ENCODE measurements at places on chromosomes 4 and X.

DNA sequence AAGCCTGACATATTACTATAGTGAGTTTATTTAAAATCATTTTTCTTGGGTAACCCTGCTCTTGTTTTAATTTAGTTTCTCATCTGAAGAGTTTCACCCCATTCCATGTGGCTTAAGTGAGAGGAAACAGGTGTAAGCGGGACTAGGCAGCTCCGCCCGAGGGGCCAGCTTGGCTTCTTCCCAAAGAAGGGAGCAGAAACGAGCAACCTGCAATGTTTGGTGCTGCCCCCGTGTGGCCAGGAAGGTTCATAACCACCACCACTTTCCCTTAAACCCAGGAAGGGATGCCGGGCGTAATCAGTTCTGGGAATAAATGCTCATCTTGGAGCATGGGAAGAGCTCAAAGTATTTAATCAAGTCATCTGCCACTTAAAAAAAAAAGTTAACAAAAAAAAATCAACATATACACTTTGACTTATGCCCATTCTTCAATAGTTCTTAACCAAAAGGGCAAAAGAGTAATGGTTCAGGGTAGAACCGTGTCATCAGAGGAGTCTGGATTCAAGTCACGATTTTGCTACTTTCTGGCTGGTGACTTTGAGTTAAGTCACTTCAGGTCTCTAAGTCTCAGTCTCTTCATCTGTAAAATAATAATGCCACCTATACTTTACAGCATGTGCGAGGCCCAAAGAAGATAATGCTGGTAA, 147.9 kb downstream of the NSUN7 start:
- peak; percentile 82 for DNase-seq

GRCh38 chrX:130771230-130771629, 131.8 kb downstream of the ENOX2 start:
- DNase-seq: no peak

DNA sequence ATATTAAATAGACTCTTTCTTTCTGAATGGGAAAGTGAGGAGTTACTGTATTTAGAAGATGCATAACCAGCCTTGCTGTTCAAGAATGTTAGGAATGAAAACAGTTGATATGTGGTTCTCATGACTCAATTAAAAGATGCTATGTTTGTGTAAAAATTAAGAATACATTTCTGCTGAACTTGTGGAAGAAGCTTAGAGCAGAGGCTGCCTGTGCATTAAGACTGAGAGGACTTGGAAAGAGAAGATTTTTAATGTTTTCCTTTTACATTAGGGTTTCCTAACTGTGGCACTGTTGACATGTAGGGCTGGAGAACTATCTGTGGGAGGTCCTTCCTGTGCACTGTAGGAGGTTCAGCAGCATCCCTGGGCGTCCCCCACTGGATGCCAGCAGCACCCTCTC, 137.7 kb downstream of the GPR143 start:
- no peak for DNase-seq

- DNase-seq: no peak
Measured at GRCh38 chrX:41189156-41189555, 103.9 kb downstream of the USP9X start.

DNA sequence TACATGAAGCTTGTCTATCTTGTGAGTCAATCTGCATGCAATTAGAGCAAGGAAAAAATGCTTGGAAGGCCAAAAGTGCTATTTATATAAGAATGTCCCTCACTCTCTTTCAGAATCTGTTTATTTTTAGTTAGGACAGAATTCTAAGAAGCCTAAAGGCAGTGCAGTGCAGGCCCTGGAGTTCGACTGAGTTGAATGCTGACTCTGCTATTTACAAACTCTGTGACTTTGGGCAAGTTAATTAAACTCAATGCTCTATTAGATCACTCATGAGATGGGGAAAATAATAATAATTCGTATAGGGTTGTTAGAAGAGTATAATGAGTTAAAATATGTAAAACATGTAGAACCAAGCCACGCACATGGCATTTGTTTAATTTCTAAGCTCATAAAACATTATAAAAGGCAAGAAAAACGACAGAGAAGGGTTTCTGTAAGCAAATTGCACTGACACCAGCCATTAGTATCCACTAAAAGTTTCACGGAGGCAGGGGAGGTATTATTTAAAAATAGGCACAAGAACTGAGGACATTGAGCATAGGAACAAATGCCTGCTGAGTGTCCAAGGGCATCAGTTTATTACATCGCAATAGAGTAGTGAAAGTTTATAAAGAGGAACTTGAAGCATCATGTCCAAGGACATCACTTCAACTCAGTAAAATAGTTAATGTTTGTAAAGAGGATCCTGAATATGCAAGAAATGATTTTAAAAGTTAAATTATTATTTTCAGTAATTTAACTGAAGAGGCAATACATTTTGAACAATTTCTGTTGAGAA, 115.0 kb upstream of the INPP4B start:
- no peak for DNase-seq

DNA sequence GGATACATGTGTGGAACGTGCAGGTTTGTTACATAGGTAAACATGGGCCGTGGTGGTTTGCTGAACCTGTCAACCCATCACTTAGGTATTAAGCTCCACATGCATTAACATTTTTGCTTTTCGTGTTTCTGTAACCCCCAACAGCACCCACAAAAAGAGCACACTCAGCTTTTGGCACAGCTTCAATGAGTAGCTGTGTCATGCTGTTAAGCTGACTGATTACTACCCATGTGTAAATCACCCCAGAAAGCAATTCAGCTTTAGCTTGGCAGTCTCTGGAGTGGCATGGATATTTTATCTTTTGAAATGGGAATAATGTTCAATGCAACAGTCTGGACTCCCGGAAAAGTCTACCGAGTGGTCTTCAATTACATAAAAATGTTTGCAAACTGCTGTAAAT, 734.3 kb downstream of the STIM2 start:
- DNase-seq: no peak

DNA sequence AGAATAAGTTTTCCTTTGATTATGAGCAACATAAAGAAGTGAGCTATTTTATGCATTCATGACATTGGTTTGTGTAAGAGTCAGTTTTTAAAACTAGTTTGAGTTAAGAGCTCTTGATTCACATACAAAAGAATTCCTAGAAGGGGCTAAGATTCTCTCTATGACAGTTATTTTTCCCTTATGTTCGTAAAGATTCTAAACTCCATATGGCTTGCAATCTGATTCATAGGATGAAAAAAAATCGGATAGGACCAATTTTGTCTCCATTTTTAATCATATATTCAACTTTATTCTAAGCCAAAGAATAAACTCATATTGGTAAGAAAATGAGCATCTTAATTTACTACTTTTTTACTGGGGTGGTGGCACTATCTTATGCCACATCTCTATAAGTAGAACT, 79.4 kb downstream of the NAP1L3 start:
- DNase-seq: no peak

DNA sequence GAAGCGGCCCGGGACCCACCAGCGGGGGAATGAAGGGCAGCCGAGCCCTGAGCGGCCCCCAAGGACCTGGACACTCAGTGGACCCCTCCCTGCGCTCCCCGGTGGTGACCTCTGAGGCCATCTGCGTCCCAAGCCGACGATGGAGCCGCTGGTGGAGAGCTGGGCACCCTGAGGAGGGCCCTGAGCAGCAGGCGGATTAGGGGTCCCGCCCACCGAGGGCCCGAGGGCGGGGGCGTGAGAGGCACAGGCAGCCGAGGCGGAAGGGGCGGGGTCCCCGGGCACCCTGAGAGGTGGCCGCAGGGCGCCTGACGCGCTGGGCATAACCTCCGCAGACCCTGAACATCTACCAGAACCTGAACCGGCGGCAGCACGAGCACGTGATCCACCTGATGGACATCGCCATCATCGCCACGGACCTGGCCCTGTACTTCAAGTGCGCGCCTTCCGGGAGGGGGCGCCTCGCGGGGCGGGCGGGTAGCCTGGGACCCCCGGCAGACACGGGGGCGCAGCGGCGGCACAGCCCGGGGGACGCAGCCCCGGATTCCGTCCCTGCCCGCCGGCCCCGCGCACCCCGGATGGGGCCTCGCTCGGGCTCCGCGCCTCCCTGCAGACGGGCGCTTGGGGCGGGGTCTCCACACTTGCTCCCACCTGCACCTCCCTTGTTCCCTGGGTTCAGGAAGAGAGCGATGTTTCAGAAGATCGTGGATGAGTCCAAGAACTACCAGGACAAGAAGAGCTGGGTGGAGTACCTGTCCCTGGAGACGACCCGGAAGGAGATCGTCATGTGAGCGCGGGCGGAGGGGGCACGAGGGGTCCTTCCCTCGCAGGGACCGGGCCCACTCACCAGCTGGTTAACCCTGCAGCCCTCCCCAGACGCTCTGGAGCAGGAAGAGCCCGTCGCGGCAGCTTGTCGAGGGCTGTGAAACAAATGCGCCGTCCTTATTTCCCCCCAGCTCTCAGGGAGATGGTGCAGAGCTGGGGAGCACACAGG, 10.3 kb downstream of the ATP5ME start:
- DNase-seq: peak; percentile 81

DNA sequence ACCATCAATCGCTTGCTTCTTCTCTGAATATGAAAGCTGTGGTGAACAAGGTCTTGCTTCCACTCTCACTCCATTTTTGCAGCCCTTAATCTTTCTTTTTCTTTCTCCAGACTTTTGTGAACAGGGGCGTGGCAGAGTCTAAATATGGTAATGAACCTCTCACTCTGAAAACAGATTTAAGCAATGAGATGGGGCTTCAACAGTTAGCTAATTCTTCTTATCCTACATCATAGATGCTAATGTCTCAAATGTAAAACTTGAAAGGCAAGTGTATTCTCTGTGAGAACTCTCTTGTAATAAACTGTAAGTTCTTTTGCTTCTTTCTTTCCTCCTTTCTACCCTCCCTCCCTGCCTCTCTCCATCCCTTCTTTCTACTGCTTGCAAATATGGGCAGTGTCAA, 106.5 kb upstream of the ANK2 start:
- no peak for DNase-seq

GRCh38 chr4:134537701-134538100, 336.1 kb upstream of the PABPC4L start:
- no peak for DNase-seq

GRCh38 chrX:112094729-112095128, 12.2 kb upstream of the TRPC5 start:
- no peak for DNase-seq

DNA sequence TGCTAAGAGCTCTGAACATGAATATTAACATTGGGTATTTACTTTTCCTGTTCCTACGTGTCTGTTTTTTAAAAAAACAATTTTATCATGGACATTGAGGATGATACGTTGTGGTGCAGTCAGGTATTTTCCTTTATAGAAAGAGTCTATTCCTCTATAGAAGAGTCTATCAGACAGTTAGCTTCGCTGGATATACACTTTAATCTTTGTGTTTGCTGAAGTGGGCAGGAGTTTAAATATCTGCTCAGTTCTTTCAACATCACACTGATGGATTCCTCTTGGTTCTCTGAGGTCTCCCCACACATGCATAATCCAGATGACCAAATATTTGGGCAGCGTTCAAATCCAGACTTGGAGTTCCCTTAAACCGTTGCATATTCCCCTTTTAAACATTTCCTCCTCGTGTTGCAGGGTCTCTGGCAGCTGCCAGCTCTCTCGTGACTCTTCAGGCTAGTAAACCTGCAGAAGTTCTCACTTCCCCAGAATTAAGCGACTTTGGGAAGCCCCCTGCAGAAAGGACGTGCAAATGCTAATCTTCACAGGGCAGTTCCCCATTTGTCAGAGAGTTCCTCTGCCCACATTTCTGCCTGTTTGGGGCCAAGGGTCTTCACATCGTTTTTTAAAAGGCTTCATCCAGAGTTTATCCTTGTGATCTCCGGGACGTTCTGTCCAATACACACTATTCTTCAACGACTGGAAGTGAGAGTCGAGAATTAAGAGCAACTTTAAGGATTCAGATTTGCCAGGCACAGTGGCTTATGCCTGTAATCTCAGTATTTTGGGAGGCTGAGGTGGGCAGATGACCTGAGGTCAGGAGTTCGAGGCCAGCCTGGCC, 20.5 kb upstream of the DHRSX start:
- DNase-seq: no peak

- DNase-seq: no peak
Measured at GRCh38 chr4:101864660-101865059, 74.1 kb downstream of the BANK1 start.

GRCh38 chr4:8838961-8839431, 32.6 kb downstream of the HMX1 start:
- no peak for DNase-seq

- no peak for DNase-seq
Measured at GRCh38 chr4:29390921-29391320, 1329.2 kb upstream of the PCDH7 start.

- no peak for DNase-seq
Measured at GRCh38 chrX:37922928-37923327, 75.6 kb upstream of the DYNLT3 start.

- peak; percentile 47 for DNase-seq
Measured at GRCh38 chr4:163332526-163333406, at the start of gene NPY1R. Gene NPY1R (minus strand): TSS chr4:163332596. CDS start chr4:163326554, 6,042 bp downstream.

DNA sequence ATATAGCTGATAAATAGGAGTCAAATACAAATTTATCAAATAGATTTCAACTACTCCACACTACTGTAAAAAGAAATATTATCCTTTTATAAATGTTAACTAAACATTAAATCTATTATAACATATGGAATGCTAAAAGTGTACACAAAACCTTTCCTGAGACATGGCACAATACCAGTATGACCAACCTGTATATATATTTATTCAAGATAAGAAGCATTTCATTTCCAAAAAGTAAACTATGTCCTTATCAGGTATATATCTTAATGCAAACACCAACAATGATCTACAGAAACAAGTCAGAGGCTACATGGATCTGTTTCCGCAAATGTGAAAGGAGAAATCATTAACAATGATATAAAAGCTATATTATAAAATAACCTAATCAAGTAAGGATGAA, 37.8 kb downstream of the WNK3 start:
- no peak for DNase-seq

GRCh38 chr4:85741921-85742591, 267.1 kb downstream of the ARHGAP24 start:
- no peak for DNase-seq

DNA sequence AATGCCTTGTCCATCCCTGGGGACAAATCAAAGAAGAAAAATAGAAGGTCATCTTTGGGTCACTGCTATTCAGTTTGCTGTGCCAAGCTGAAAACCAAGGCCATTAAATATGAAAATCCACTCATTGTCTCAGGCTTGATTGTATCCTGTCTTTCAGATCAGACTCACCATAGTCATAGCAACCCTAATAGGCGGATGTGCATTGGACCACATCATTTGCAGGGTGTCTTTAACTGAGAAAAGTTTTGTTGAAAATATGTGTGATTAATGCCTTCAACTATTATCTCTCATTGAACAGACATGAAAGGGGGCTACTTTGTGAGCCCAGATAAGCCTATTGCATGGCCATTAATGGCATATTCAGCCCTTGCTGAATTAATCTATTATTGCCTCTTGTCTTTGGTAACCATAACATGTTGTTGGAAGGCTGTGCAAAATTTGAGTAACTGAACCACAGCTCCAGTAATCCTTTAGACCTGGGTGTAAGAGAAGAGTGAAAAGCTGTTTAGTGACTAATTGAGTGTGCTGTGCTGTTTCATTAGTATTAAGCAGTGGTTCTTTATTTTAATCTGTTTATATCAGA, 453.6 kb upstream of the EPHA5 start:
- DNase-seq: no peak

DNA sequence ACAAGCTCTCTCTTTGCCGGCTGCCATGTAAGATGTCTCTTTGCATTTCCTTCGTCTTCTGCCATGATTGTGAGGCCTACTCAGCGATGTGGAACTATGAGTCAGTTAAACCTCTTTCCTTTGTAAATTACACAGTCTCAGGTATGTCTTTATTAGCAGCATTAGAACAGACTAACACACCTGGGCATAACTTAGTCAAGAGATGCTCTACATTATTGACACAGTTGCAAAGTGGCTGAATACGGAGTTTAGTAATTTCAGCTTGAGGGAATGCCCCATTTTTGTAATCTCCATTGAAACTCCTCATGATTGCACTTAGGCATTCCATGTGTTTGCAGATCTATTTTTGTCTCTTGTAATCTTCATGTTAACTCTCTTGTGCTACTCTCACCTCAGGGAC, 299.5 kb upstream of the HAND2 start:
- no peak for DNase-seq

Data from activated CD4-positive, alpha-beta T cell treated with anti-CD3 and anti-CD28 coated beads for 48 hours (primary cell).